Cardiac fibroblast (primary cell): ENCODE measurements at places on chromosomes 5 and 9.

GRCh38 chr5:120306303-120306702, 157.8 kb upstream of the PRR16 start:
- DNase-seq, result no peak

DNA sequence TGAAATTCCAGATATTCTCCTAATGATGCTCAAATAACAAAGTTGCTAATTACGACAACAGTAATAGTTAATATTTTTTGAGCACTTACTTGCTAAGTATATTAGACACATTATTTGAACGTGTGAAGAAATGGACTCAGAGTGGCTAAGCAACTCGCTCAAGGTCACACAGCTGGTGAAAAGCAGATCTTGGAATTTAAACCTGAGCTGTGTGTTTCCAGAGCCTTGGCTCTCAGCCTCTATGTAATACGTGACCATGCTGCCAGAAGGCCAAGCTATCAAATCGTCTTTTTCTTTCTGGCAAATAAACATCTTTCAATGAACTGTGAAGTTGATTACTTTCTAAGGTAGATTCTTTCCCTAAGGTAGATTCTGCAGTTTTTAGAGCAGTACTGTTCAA, 61.6 kb downstream of the KCTD16 start:
- DNase-seq, result no peak

DNA sequence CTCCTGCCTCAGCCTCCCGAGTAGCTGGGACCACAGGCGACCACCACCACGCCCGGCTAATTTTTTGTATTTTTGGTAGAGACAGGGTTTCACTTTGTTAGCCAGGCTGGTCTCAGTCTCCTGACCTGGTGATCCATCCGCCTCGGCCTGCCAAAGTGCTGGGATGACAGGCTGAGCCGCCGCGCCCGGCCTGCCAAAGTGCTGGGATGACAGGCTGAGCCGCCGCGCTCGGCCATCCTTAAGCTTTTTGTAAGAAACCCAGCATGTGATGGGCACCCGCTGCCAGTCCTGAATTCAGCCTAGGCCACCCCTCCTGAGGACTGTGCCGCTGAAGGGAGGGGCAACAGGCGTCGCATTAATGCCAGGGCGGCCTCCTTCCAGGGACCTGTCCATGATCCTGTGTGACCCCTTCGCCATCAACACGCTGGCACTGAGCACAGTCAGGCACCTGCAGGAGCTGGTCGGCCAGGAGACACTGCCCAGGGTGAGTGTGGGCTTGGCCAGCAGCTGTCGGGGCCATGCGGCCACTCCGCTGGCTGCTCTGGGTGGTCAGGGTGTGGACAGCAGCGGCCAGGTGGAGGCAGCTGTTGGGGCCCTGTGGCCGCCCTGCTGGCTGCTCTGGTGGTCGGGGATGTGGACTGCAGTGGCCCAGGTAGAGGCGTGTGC, 10.5 kb downstream of the NELFB start:
- no peak for DNase-seq

DNA sequence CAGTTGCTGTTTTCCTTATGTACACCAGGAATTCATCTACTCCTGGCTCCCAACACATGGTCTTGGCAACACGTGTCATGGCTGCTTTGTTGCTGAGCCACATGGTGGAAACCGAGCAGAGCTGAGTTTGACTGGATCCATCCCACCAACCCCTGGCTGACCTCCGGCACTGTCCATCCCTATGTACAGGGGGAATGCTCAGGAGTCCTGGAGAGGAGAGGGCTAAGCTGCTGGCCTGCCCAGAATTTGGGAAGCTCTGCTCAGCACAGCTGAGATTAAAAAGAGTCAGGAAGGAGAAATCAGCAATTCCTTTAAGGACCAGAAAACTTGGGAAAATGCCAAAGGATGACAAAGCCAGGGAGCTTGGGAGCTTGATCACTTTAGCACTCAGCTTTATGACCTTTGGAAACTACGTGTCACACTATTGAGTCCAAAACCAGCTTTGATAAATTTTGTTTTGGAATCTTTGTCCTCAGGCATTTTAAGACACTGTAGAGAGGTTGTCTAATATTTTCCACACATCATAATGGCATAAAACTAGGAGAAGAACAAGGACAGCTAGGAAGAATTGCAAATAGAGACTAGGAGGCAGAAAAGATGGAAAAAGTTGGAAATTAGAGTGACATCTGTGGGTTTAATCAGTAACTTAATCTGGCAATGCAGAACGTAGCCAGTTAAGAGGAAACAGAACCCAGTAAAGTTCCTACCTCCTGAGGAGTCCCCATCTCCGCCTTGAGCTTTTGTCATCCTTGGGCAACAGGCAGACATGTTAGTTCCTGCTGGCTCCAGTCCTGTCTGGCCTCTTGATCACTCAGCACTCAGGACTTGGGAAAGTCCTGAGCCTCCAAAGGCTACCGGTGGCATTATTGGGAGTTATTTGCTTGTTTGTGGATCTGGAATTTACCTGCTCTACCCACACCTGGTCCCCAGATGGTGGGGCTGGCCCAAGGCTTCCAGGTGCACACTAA, 62.5 kb upstream of the PLPP1 start:
- peak; percentile 81 for DNase-seq

DNA sequence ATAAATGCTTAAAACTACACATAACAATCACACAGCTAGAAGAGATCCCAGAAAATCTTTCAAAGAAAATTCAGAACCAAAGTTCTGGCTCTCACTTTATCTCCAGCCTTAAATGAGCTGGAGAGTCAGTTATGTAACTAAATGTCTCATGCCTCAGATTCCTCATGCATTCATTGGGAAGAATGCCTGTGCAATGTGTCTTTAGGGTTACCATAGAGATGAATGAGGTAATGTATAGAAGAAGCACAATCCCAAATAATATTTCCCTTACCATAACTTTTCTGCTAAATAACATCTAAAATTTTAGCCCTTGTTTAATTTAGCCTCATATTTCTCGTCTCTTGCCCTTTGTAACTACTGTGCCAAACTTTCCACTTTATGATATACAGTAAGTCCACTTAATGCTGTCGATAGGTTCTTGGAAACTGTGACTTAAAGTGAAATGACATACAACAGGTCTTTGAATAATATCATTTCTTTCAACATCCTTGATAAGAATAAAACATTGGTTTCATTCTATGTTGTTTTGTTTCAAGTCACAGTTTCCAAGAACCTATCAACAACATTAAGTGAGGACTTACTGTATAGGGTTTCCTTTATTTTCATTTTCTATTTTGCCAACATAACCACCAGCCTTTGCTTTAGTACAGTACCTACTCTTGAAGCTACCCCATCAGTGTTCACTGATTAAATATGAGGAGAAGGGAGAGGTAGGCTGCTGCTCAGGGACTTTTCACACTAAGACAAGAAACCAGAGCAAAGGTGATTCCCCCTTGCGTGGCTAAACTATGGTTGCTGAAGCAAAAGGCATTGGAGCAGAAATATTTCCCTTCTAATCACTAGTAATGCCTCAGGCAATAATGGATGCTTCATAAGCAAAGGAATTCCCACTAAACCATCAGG, 295.7 kb upstream of the PTGER4 start:
- DNase-seq, result peak; percentile 89

DNA sequence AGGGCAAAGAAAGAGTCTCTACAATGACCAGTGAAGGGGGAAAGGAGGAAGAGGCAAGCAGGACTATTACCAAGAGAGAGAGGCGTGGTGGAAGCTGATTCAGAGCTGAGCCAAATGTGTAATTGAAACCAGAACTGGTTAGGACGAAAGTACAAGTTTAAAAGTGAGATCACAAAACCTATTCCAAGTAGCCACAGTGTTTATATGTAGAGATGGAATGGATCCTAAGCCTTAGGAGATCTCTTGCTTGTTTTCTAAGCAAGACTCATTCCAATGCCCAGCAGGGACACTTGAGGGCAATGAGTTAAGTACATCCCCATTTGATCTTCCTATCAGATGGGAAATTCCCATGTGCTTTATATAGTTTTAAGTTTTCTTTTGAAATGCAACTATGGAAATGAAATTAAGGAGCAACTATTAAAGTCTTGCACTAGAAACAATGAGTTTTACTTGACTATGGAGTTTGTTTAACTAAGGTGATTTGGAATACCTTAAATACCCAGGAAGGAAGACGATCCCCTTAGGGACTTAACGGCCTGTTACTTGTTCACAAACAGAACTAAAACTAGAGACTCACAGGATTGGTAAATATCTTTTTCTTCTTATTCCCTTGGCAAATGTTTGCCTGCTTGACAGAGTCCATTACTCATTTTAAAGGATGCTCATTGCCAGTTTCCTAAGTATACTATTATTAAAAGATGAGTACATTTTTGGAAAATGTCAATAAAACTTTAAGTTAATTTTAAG, 51.1 kb upstream of the SNX2 start:
- DNase-seq, result peak; percentile 74

DNA sequence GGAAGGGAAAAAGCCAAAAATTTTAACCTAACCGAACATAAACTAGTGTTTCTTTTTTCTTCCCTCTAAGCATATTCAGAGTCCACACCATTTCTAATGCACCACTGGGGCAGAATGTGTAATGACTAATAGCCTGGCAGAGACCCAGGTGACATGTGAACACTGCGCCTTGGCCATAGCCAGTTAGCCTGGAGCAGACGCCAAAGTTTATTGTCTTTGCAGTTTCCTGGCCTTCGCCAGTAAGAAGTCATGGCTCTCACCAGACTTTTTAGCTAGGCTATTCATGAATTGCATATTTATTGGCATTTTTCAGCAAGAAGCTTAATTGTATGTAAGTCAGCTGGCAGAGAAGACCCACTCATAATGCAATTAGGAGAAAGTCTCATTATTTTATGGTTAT, 182.8 kb upstream of the SLC27A6 start:
- peak; percentile 85 for DNase-seq

- DNase-seq, result no peak
Measured at GRCh38 chr5:137372016-137372772, 126.9 kb downstream of the SPOCK1 start.

DNA sequence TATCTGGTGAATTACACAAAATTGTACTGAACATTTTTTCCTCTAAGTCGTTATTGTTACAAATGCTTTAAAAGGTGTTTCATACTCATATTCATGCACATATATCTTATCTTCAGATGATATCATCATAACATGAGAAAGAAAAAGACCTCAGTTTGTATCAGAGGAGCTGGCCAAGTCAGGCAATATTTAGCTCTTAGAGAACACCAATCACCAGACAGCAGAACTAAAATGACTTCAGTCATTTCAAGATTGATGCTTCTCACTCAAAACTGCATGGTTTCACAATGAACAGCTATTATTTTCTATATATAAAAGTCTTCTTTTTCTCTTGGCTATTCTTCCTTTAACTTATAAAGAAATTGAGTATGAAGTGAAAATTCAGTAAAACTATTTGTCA, 44.6 kb downstream of the TSSK1B start:
- no peak for DNase-seq

- DNase-seq, result no peak
Measured at GRCh38 chr9:4717815-4718214, 23.2 kb downstream of the AK3 start.

DNA sequence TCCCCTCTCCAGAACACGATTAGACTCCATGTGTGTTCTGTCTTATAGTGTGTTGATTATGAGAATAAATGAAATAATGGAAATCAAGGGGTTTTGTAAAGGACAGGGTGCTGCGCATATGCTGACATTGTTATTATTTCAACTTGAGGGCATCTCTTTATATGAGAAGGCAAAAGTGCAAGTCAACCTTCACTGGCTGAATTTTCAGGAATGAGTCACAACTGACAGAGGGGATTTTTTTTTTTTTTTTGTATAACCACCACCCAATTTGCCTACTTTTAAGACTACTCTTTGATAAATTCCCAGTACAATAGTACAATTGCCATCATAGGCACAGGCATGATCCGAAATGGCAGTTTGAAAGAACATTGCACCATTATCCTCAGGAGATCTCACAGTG, 419.2 kb upstream of the NMUR2 start:
- DNase-seq, result no peak

DNA sequence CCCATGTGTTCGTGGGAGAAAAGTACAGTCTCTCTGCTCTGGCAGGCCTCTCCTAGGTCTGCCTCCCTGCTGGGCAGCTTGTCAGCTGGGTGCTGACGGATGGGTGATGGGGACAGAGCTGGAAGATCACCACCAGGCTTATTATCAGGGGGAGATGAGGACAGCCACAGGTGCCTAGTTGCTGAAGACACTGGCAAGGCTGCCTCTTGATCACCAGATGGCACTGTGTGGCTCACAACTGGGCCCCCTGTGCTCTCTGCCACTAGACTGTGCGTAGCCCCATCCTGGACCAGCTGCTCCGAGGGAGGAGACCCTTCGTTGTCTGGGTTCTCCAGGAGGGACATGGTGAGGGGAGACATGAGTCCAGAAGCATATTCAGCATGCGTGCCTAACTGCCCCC, 73.0 kb downstream of the KIF24 start:
- DNase-seq, result no peak

GRCh38 chr5:134249469-134250379, 23.9 kb upstream of the PPP2CA start:
- peak; percentile 59 for DNase-seq

- DNase-seq, result no peak
Measured at GRCh38 chr9:113481176-113481787, 17.8 kb downstream of the RGS3 start.

- DNase-seq, result no peak
Measured at GRCh38 chr5:150295741-150296486, 6.3 kb upstream of the CAMK2A start.

DNA sequence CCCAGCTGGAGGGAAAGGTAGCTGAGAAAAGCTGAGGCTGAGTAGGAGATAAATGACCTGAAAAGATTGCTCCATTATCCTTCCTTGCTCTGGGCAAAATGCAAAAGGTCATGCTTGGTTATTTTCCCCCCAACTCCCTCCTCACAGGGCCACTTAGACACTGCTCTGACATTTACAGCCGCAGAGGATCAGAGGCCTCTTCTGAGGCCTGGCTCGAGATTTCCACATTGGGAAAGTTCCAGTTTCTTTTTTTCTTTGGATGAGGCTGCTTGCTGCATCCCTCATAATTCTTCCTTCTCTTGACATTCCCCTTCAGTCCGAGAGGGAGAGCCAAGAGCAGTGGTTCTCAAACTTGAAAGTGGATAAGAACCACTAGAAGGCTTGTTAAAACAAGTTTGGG, 60.1 kb upstream of the HSPA9 start:
- peak; percentile 69 for DNase-seq

- no peak for DNase-seq
Measured at GRCh38 chr5:132394667-132395259, 25.3 kb downstream of the SLC22A5 start.

- peak; percentile 16 for DNase-seq
Measured at GRCh38 chr5:168946363-168946762, 354.6 kb downstream of the SLIT3 start.

- no peak for DNase-seq
Measured at GRCh38 chr5:172951371-172952033, 7.7 kb upstream of the RPL26L1 start.

DNA sequence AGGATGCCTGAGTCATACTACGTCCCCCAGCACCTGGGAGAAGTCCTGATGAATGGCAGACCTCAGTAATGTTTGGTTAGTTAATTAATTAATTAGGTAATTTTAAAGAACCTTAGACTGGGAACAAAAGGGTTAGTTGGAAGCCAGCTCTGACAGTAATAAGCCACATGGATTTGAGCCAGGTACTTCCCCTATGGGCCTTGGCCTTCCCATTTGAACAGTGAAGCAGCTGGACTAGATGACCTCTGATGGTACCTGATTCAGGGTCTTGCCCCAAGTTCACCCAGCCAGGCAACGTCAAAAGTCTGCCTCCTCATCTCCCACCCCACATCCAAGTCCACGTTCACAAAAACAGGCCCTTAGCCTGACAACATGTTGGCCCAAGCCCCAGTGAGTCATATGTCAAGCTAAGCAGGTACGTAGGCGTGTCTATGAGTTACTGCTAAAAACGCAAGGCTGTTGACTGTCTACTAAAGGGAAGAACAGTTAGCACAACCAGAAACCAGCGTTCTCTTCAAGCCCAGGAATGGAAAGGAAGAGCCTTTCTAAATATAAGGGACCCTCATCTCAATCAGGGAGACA, 303.2 kb downstream of the ACTL7B start:
- no peak for DNase-seq

GRCh38 chr5:11293523-11293922, 532.5 kb upstream of the DAP start:
- DNase-seq, result no peak
